Tongue (tissue), 3 donors: ENCODE measurements at places on chromosomes 16 and 17.
A peak's percentile ranks its signal among the peaks of the same experiment; 100 is the strongest.

DNA sequence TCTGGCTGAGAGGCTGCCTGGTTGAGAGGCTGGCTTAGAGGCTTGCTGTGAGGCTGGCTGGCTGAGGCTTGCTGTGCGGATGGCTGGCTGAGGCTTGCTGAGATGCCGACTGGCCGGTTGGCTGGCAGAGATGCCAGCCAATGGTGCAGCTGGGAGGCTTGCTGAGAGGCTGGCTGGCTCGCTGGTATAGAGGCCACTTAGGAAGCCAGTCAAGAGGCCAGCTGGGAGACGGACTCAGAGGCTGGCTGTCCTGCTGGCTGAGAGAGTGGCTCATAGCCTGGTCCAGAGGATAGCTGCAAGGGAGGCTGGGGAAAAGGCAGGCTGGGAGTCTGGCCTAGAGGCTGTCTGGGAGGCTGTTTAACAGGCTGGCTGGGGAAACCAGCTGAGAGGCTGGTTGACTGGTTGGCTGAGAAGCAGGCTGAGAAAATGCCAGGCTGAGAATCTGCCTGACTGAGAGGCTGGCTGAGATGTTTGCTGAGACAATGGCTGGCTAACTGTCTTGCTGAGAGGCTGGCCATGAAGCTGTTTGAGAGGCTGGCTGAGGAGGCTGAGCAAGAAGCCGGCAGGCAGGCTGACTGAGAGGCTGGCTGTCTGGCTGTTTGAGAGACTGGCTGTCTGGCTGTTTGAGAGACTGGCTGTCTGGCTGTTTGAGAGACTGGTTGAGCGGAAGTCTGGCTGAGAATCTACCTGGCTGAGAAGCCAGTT is 37.5 kb upstream of the ACSM2B start:
- no peak for DNase-seq

GRCh38 chr17:80790981-80791742 is 200.5 kb upstream of the CHMP6 start:
- no peak for DNase-seq

- peak; percentile 85 for DNase-seq
Measured at GRCh38 chr17:19867329-19868078, at the start of gene ULK2. Gene ULK2 (minus strand): TSS chr17:19867936. CDS start chr17:19867417, 519 bp downstream.

DNA sequence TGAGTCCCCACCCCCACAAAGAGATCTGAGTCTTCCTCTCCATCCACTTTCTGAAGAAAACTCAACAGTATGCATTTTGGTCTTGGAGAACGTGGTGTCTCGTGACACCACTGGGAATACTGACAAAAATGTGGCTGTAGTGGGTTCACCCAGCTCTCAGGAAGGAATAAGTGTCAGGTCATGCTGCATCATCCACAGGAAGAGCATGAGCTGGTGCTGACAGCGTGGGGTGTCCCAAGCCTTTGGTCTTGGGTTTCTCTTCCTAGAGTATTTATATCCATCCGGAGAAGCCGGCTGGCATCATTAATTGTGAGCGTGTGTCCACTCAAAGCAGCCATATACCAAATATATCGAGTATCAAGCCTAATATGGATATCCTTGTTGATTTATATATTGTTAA is 55.9 kb downstream of the C17orf67 start:
- no peak for DNase-seq

DNA sequence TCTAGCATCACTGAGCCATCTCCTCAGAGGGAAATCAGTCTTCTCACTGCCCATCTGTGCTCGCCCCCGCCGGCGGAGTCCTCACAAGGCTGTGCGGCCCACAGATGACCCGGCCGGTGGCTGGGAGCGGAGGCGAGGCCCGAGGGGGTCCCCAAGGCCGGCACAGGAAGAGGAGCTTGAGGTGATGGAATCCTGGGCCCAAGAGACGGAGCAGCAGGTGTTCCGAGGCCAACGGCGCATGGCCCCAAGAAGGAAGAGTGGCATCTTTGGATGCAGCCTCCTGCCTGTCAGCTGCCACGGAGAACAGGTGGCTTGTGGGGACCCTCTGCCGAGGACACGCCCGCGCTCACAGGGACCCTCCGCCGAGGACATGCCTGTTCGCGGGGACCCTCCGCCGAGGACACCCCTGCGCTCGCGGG is 72.7 kb upstream of the GNG13 start:
- no peak for DNase-seq

- peak; percentile 45 for DNase-seq
Measured at GRCh38 chr16:50600582-50601283, 52.5 kb downstream of the NKD1 start.

DNA sequence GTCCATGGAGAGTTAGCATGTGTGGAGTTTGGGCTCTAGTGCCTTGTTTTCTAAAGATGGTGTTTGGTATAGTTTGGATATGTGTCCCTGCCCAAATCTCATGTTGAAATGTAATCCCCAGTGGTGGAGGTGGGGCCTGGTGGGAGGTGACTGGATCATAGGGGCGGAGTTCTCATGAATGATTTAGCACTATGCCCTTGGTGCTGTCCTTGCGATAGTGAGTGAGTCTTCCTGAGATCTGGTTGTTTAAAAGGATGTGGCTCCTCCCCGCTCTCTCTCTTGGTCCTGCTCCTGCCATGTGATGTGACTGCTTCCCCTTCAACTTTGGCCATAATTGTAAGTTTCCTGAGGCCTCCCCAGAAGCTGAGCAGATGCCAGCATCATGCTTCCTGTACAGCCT is 8.9 kb upstream of the ZNF19 start:
- no peak for DNase-seq
